ENCODE measurements at places on chromosomes 13 and 19.

DNA sequence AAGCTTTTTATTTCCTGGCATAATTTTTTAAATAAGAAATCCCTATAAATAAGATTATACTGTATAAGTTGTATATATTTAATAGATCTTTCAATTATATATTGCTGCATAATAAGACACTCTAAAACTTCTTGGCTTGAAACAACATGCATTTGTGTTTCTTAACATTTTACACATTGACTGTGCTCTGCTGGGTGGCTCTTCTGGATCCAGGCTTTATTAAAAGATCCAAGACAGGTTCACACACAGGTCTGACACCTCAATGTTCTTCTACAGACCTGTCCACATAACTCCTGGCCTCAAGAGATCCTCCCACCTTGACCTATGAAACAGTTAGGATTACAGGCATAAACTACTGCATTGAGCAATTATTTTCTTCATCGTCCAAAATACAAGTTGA, 77.6 kb upstream of the PCDH17 start:
- no peak for DNase-seq

GRCh38 chr19:46495786-46496099, at the start of gene PNMA8B:
PNMA8B (minus strand) TSS chr19:46495867; CDS start chr19:46495465, 402 bp downstream.
- DNase-seq = peak; percentile 94

- no peak for DNase-seq
Measured at GRCh38 chr19:56423276-56423984, 19.3 kb downstream of the ZNF583 start.

DNA sequence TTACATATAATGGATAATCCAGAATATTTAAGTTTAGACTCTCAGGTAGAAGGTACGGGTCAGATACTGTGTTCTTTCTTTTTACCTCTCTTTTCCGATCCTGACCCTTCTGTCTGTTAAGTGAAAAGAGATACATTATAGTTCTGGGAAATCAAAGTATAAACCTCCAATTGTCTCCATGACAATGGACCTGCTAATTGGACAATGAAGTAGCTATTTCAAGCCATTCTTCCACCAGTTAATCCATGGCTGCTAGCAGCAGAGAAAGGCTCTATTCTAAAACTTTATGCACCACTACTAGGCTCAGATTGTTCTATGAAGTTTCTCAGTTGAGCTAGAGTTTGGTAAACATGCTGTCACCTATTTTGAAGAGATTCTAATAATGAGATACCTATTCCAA, 8.3 kb upstream of the NBEA start:
- no peak for DNase-seq

GRCh38 chr19:7775761-7776160, 12.7 kb downstream of the CLEC4M start:
- no peak for DNase-seq
